ENCODE measurements at places on chromosomes 13 and 19.

DNA sequence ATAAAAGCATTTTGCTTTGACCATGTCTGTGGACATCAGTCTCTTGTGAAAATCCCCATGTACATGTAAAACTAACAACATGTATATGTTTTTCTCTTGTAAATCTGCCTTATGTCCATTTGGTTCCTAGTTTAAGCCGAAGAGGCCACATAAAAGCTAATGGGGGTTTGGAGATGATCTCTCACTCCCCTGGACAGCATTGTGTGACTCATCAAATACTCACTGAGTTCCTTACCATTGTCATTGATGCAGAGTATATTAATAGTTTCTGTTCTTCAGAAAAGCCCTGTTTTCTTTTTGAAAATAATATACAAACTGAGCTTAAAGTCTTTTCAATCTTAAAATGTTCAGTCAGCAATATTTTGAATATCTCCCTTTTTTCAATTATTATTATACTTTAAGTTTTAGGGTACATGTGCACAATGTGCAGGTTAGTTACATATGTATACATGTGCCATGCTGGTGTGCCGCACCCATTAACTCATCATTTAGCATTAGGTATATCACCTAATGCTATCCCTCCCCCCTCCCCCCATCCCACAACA is 536.7 kb upstream of the HTR2A start:
- no peak for DNase-seq

DNA sequence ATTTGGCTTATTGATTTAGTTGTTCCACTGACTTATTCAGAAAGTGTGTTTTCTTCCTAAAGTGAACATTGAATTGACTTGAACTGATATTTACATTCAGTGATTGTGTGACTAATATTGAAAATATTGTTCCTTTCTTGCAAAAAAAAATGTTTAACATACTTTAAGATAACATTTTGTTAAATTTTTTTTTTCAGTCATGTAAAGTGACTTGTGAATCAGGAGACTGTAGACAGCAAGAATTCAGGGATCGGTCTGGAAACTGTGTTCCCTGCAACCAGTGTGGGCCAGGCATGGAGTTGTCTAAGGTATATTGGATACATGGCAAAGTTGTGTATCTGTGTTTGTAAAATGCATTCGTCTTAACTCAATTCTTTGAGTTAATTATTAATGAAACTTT is 22.9 kb downstream of the TNFRSF19 start:
- DNase-seq = no peak

DNA sequence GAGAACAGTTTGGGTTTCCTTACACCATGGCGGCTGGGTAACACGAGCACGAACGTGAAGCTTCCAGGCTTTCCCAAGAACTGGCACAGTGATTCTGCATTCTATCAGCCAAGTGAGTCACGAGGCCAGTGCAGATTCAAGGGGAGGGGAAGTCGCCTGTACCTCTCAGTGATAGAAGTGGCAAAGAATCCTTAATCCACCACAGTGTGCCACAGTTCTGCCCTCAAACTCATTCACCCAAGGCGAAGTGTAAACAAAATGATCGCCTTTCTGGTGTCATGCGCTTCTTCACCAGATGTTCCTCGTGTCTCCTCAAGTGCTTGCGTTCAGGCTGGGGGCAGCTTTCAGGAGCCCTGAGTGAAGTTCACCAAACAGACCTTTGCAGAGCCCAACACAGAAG is 24.9 kb upstream of the AMER2 start:
- DNase-seq = no peak

DNA sequence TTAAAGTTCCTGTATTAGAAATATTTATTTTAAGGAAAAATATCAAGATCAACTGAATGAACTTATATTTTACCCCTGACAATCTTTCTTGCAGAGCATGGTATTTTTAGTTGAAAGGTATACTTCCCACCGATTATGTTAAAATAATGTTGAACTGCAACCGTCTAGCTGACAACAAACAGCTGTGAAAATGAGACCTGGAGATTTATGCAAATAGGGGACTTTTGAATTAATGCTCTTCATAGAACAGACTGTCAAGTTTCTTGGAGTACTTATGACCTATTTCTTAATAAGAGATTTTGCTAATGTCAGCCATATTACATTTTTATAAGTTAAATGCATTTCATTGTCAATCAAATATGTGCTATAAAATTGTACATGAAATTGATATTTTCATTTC is 210.9 kb downstream of the NALCN start:
- DNase-seq = no peak

- DNase-seq = no peak
Observed at GRCh38 chr13:98972059-98972458, 5.8 kb downstream of the DOCK9 start.

DNA sequence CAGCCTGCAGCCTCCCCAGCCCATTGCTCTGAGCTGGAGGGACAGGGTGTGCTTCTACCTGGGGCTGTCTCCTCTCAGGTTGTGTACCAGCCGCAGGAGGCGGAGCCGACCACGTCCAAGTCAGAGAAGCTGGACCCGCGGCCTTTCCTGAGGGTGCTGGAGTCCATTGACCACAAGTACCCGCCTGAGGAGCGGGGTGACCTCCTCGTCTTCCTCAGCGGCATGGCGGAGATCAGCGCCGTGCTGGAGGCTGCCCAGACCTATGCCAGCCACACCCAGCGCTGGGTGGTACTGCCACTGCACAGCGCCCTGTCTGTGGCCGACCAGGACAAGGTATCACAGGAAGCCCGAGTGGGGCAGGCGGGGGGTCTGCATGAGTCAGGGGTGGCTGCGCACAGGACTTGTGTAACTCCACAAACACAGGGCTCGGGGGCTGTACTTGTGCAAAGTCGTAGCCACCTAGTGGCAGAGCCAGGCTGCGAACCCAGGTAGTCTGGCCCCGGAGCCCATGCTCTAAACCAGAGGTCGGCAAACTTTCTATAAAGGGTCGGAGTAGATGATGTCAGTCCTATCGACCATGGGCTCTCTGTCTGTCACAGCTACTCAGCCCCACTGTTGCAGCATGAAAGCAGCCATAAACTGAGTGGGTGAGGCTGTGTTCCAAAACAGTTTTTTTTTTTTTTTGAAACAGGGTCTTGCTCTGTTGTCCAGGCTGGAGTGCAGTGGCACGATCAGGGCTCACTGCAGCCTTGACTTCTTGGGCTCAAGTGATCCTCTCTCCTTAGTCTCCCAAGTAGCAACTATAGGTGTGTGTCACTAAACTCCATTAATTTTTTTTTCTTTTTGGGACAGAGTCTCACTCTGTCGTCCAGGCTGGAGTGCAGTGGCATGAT is 8.9 kb downstream of the DHX34 start:
- DNase-seq = no peak

- peak; percentile 6 for DNase-seq
Observed at GRCh38 chr19:9673912-9674662, 813 bp downstream of the ZNF562 start.

DNA sequence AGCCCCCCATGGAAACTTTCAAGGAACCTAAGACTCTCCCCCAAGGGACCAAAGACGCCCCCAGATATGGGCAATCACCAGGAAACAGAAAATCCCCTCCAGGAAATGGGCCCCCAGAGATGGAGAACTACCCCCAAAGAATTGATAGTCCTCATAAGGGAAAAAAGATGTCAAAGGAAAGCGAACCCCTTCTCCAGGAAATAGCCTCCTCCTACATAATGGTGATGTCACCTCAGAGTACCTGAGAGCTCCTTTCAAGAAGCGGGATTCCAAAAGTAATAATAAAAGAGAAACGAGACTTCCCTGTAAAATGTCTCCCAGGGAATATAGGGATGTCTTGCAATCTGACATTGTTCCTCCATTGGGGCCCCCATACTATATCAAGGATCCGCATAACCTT is 1.1 kb downstream of the CDKN2D start:
- no peak for DNase-seq

Data from putamen (tissue), 1 donor.